ENCODE measurements at places on chromosomes 11 and 22. TPM values are rescaled to one million over a fixed set of nuclear protein-coding genes. Genes with fewer than 3 reads are reported as not detected.

The ADM2 gene
- total RNA-seq: 0.51 TPM

The MUC5AC gene
- total RNA-seq: 1.4 TPM

The DGCR6 gene
- total RNA-seq: 2.1 TPM

The GALR3 gene
- total RNA-seq: not detected

The OR52I1 gene
- total RNA-seq: not detected

The IL17REL gene
- total RNA-seq: 0.04 TPM

The SCGB1C1 gene
- total RNA-seq: not detected

The ADAMTS8 gene
- 1.1 TPM for total RNA-seq

The CRACR2B gene
- total RNA-seq: 5.7 TPM

The PVALB gene
- not detected for total RNA-seq

The POU2F3 gene
- total RNA-seq: not detected

The NPTXR gene
- 8.7 TPM for total RNA-seq

The CSRP3 gene
- total RNA-seq: not detected

The KRTAP5-1 gene
- total RNA-seq: not detected

The RFPL3 gene
- total RNA-seq: not detected

The C1QTNF5 gene
- total RNA-seq: not detected

The OR52N4 gene
- not detected for total RNA-seq

The HTR3B gene
- not detected for total RNA-seq

The CASP1 gene
- total RNA-seq: 0.57 TPM

The OR52E8 gene
- total RNA-seq: not detected

The EFEMP2 gene
- 0.52 TPM for total RNA-seq

The SLC25A45 gene
- 13.3 TPM for total RNA-seq

The BTG4 gene
- total RNA-seq: not detected

The NPAS4 gene
- not detected for total RNA-seq

The PLCB3 gene
- 22.8 TPM for total RNA-seq

The MS4A8 gene
- total RNA-seq: not detected

The NXPE4 gene
- total RNA-seq: not detected

The SART1 gene
- 58.7 TPM for total RNA-seq

The KDM4D gene
- 0.51 TPM for total RNA-seq

The HPX gene
- 0.27 TPM for total RNA-seq

The DDX25 gene
- total RNA-seq: not detected
